Hepatocyte (in vitro differentiated cells): ENCODE measurements at places on chromosomes 7 and 10.

- no peaks in the 10 kb centered on the region for H3K27me3 ChIP-seq
- peak overlapping the region; percentile 91 for H3K27ac ChIP-seq
- DNase-seq: peak; percentile 83
- no peaks in the 10 kb centered on the region for H3K36me3 ChIP-seq
- H3K4me1 ChIP-seq: no peaks in the 10 kb centered on the region
These were observed 67.6 kb upstream of the CTNNA3 start for GRCh38 chr10:67763499-67764011.

DNA sequence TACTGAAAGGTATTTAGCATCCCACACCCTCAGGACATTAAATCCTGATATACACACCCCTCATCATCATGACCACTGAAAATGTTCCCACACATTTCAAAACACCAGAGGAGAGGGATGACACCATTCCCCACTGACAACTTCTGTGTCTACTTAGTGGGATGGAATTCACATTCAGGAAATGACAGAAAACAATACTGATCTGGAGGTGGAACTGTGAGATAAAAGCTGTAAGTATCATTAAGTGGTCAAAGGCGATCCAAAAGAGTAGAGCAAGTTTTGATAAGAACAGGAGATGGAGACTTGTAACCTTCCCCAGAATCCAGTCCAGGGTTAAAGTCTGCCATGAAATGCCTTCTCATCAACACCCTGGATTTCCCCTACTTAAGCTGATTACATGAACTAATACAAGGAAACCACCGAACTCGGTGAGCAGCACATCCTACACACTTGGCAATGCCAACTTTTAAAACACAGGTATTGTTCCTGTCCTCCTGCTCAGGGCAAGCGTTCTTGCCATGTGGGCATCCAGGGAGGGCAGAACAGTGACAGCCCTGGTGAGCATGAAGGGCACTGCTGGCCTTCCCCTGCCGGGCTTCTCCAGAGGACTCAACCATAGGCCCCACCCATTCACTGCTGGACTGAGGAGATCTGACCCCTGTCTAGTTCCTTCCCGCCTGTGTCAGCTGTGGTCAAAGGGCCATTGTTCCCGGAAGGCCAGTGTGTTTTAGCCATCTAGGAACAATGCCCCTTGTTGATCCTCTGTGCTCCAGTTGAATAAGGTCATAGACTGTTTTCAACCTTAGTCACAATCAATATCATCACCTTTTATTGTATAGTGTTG, 85.0 kb downstream of the SGMS1 start:
- no peak for DNase-seq
- no peaks in the 10 kb centered on the region for H3K27me3 ChIP-seq
- H3K36me3 ChIP-seq: no peaks in the 10 kb centered on the region
- H3K4me1 ChIP-seq: no peaks in the 10 kb centered on the region

GRCh38 chr7:77887567-77887966, 89.0 kb downstream of the PHTF2 start:
- DNase-seq: peak; percentile 17
- no peak overlapping the region for H3K4me3 ChIP-seq
- H3K27ac ChIP-seq: no peak overlapping the region
- H3K36me3 ChIP-seq: no peaks in the 10 kb centered on the region
- H3K27me3 ChIP-seq: no peaks in the 10 kb centered on the region

- H3K4me1 ChIP-seq: no peaks in the 10 kb centered on the region
- no peak for DNase-seq
- H3K4me3 ChIP-seq: no peak overlapping the region
- no peaks in the 10 kb centered on the region for H3K36me3 ChIP-seq
- H3K27me3 ChIP-seq: peaks cover 19% of the 10 kb centered on the region
- H3K27ac ChIP-seq: no peak overlapping the region
These were observed 129.2 kb upstream of the CDCA7L start for GRCh38 chr7:22074897-22075296.

DNA sequence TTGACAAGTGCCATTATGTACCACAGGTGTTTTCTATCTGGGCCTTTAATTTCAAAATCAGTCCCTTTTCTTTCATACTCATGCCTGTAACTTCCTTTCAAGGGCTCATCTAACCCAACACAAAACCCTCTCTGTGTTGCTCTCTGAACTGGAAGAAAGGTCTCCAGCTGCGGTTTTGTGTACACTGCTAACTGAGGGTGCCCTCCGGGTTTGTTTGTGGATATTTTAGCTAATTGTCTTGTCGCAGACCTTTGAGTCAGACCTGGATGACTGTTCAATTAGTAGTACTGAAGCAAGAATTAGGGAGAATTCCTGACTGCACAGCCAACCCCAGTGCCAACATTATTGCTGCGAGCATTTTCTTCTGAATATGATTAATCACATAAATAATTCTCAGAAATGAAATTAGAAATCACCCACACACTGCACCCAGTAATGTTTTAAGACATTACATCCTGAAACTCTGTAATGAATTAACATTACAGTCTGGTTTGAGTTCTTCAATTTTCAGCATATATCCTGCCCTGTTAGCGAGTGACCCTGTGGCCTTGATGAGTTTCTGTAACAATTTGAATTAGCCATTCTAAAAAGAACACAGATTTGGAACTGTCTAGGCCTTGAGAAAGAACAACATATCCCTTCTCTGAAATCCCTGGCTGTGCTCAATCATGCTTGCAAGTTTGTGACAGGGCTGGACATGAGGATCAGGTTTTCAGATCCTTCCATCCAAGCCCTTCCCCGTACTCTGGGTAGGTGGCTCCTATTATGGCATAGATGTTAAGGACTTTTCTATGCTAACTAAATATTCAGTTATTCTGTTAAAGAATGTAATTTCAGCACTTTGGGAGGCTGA, 460.1 kb downstream of the PLXDC2 start:
- H3K27ac ChIP-seq: no peak overlapping the region
- H3K27me3 ChIP-seq: no peaks in the 10 kb centered on the region
- DNase-seq: no peak
- no peaks in the 10 kb centered on the region for H3K4me1 ChIP-seq
- no peak overlapping the region for H3K4me3 ChIP-seq

DNA sequence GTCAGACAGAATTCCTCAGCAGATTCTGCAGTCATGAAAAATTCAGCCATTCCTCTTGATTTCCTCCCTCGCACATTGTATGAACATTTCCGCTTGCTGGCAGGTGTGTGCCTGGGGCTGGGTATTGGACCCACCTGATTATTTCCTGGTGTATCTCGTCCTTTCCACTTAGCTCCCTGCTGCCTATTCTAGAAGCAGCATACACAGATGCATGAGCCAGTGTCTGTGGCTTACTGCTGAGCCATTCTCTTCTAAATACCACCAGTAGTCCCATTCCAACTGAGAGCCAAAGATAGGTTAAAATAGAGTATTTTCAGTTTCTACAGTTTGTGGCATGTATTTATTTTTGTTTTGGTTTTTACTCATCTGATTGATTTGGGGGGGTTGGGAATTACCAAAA, 270.1 kb upstream of the AKR1E2 start:
- no peak overlapping the region for H3K4me3 ChIP-seq
- no peaks in the 10 kb centered on the region for H3K27me3 ChIP-seq
- no peaks in the 10 kb centered on the region for H3K36me3 ChIP-seq
- DNase-seq: no peak
- no peak overlapping the region for H3K27ac ChIP-seq

DNA sequence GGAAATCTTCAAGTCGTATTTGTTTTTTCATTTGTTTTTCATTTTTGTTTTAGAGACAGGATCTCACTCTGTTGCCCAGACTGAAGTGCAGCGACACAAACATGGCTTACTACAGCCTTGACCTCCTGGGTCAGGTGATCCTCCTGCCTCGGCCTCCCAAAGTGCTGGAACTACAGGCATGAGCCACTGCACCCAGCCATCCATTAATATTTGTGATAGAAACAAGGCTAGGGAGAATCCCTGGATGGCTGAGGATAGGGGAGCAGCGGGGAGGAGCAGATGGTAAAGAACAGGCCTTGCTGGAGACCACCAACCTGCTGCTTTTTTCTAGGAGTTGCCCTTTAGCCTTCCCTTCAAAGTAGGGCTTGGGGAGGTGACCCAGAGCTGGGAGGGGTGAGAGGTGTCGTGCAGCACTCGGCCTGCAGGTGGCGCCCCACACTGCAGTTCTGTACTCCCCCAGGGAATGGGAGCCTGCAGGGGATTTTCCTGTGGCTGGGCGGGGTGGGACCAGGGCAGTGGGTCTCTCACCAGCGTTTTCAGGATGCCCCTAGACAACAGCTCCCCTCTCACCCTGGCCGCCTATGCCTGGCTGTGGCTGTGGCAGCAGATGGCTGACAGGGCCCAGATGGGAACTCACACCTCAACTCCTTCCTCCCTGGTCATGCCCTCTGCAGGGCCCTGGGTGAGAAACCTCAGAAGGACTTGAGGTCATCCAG, 12.6 kb upstream of the CDH23 start:
- H3K27me3 ChIP-seq: no peaks in the 10 kb centered on the region
- DNase-seq: peak; percentile 75
- no peaks in the 10 kb centered on the region for H3K4me1 ChIP-seq
- H3K36me3 ChIP-seq: no peaks in the 10 kb centered on the region

- H3K4me1 ChIP-seq: peaks cover 18% of the 10 kb centered on the region
- H3K27me3 ChIP-seq: peaks cover 10% of the 10 kb centered on the region
- H3K36me3 ChIP-seq: no peaks in the 10 kb centered on the region
- no peak for DNase-seq
These were observed 9.1 kb upstream of the CXCL12 start for GRCh38 chr10:44393834-44394547.
